DMS 273 treated with DMSO at 0.1 percent for 48 hours (cell line): ENCODE measurements at places on chromosomes 2 and 18.

DNA sequence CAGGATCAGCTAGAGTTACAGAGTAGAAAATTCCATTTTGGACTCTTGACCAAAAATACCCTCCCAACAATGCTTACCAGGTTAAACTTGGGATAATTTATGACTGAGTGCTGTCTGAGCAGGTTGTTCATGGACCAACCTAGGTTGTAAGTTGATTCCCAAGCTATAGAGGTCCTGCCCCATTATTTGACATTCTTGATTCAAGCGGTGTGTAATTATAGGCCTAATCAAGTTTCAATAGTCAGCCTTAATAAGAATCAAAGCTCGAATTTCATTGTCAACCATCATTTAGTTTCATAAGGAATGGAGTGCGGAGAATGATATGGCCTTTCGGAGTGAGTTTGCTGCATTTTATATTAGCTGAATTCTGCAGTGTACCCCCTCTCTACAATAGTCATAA lies 152.8 kb upstream of the FIGN start:
- no peak for DNase-seq

GRCh38 chr2:14016289-14016955 lies 616.1 kb upstream of the LRATD1 start:
- DNase-seq, result no peak

DNA sequence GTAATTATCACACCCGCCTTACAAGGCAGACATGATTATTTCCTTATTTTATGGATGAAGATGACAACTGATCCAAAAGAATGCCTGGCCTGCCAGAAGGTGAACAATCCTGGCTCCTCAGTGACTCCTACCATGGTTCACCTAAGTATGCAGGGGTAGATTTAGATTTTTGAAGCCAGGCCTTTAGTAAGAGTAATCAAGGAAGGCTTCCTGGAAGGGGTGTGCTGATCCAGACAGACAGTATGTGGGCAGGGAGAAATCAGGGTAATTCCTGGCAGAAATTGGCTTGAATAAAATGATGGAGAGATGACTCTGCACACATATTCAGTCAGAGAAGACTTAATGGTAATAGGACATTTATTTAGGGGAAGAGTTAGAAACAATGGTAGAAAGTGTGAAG lies 637.7 kb upstream of the FANCL start:
- DNase-seq, result no peak

DNA sequence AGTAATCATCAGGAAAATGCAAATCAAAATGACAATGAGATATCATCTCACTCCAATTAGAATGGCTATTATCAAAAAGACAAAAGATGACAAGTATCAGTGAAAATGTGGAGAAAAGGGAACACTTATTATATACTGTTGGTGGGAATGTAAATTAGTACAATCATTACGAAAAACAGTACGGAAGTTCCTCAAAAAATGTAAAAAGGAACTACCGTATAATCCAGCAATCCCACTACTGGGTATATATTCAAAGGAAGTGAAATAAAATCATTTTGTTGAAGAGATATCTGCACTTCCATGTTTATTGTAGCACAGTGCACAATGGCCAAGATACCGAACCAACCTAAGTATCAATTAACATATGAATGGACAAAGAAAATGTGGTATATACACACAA lies 52.4 kb upstream of the TEX51 start:
- DNase-seq, result no peak

DNA sequence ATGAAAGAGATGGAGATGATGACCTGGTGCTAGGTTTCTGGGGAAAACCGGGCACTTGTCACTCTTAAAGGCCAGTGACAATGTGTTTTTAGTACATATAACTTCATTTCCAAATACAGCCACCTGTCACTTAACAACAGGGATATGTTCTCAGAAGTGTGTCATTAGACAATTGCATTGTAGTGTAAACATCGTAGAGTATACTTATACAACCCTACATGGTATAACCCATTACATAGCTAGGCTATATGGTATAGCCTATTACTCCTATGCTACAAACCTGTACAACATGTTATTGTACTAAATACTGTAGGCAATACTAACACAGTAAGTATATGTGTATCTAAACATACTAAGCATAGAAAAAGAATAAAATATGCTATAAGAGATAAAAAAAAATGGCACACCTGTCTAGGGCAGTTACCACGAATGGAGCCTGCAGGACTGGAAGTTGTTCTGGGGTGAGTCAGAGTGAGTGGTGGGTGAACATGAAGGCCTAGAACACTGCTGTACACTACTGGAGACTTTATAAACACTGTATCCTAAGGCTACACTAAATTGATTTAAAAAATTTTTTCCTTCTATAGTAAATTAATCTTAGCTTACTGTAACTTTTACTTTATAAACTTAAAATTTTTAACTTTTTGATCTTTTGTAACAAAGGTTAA lies 123.2 kb downstream of the THADA start:
- no peak for DNase-seq

- no peak for DNase-seq
Measured at GRCh38 chr2:80126596-80127189, 177.9 kb downstream of the LRRTM1 start.

- DNase-seq, result no peak
Measured at GRCh38 chr2:131034122-131035051, 58.9 kb downstream of the FAM168B start.

DNA sequence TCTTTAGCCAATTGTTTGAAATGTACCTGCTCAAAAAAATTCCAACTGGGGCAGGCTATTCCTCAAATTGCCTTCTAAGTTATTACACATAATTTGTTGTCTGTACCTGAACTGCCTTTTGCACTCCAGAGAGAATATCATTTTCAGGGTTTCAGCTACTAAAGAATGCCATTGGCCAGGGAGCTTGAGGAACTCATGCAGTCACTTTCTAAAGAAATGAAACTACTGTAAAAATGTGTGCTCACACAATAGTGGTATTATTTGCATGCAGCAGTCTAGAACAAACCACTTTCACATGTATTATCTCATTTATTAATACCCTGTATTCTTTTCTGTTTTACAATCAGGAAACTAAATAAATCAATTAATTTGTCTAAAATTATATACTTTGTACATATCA lies 152.2 kb downstream of the PID1 start:
- no peak for DNase-seq

DNA sequence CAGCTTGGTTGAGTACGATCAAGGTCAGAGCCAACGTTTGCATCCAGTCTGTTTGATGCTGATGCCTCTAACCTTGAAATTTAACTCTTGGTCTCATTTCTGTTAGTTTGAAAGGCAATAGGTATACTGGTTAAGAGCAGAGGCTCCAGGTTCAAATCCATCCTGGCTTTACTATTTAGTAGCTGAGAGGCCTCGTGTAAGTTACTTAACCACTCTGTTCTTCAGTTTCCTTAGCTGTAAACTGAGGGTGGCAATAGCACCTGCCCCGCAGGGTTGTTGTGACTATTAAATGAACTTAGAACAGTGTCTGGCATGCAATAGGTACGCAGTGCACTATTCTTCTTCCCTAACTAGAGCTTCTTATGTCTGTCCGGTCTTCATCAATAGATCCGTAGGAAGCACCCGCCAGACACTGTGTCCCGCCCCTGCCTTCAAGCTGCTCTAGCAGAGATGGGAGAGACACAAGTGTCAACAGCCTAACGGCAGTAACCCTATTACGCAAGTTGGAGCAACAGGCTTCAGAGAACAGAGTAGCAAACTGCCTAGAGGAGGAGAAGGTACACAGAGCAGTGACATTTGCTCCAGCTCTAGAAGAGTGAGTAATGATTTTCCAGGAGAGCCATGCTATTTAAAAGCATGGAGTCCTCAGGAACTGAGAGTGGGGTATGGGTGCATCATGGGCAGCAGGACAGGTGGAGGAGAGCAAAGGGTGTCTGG lies 62.7 kb upstream of the ST3GAL5 start:
- DNase-seq, result no peak

DNA sequence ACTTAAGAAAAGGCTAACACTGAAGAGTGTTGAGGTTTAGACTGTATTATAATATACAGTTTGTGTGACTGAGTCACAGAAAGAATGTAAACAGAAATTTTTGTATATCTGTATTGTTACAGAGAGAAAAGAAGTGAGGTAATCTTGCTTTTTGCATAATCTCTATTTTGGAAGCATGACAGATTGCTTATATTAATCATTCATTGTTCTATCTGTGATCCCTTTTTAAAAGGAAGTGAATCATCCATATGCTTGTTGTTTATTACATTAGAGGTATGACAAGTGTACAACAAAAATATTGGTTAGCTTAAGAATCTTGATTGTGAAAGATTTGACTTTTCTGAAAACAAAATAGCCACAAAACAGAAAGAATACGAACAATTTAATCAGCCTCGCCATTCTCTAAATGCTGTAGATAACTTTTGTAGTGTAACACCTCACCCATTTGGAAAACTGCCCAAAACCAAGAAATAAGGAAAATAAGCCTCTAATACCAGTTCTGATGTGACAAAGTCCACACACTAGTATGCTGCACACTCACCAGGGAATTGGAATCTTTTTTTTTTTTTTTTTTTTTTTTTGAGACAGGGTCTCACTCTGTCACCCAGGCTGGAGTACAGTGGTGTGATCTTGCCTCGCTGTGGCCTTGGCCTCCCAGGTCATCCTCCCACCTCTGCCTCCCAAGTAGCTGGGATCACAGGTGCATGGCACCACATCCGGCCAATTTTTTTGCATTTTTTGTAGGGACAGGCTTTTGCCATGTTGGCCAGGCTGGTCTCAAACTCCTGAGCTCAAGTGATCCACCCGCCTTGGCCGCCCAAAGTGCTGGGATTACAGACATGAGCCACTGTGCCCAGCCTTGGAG lies 91.5 kb upstream of the LPIN2 start:
- no peak for DNase-seq

DNA sequence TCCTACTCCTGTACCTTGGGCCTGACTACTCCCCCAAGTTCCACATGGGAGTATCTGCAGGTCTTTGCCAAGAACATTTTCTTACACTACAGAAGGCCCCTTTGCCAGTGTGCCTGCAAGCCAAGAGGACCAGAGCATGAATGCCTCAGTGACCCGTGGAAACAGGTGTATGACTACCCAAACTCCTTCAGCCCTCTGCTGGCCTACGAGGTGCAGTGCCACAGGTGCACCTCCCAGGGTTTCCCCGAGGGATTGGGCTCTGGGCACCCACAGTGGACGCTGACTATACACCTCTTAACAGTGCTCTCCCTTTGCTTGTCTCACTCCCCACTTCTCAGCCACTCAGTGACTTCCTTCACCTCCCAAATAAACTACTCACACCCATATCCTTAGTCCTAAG lies 91.4 kb downstream of the COL6A3 start:
- DNase-seq, result no peak

- no peak for DNase-seq
Measured at GRCh38 chr18:45684341-45685115, 39.5 kb upstream of the SLC14A1 start.

- no peak for DNase-seq
Measured at GRCh38 chr18:11504962-11505361, 104.4 kb upstream of the SLC35G4 start.

DNA sequence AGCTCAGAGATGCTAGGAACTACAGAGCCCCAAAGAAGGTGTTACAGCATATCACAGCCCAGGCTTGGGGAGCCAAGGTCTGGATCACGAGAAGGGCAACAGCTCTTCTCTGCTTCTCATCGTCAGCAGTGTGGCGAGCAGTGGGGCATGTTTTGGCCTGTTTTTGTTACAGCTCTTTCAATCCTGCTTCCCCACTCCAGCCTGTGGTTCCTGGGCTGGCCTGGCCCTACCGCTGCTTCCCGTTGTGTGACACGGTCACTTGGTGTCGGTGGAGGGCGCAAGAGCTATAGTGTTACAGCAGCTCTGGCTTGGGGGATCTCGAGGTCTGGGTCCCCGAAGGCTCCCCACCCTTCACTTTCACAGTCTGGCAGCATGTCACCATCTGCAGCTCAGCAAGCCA lies 870.2 kb downstream of the CBLN2 start:
- no peak for DNase-seq

DNA sequence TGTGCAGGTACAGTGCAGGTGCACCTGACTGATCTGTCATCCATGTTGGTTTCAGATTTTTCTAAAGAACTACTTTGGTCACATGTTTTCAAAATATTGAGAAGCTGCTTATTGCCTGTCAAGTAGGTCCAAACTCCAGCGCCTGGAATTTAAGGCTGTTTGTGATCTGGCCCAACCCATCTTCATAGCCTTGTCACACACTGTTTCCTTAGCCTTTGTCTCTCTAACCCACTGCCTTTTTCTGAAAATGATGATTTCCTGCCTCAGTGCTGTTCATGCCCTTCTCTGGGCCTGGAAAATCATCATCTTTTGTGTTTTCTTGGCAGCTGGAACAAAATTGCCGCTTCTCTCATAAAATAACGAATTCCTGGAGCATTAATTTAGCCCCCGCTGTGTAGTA lies 7.2 kb downstream of the LIMS1 start:
- DNase-seq, result no peak

DNA sequence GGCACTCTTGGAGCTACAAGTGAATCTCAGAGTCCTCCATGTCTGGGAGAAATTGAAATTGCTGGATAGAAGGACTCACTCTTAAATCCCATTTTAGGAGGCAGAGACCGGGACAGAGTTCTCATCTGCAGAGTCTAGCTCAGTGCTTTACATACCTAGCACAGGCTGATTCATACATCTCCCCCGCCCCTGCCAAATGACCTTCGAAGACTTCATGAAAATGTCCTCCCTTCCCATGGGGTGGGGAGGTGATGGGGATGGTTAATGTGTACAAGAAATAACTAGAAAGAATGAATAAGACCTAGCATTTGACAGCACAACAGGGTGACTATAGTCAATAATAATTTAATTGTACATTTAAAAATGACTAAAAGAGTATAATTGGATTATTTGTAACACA lies 8.2 kb upstream of the SERPINB5 start:
- no peak for DNase-seq
